ENCODE measurements at places on chromosomes 2 and 18.

- DNase-seq: no peak
These were observed 175.7 kb upstream of the ARL4C start for GRCh38 chr2:234672498-234673150.

GRCh38 chr2:54672590-54673456 lies 50.6 kb upstream of the EML6 start:
- no peak for DNase-seq

GRCh38 chr2:100875516-100876230 lies 55.7 kb downstream of the NPAS2 start:
- no peak for DNase-seq

DNA sequence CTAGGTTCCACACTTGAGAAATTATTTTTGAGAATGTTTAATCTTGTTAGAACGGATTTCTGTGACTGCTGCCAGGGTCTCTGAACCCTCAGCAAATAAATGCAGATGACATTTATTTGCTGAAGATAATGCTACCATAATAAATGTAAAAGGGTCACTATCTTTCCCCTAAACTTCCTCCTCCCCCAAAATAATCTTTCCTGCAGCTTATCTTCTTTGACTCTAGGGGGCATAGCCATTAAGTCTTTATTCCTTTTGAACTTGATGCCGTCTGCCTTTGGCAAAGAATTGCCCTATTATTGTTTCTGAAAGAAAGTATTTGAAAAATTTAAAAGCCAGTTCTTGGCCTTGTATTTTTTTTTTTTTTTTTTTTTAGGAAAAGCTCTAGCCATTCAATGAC lies 63.6 kb upstream of the ACSL3 start:
- DNase-seq: no peak

DNA sequence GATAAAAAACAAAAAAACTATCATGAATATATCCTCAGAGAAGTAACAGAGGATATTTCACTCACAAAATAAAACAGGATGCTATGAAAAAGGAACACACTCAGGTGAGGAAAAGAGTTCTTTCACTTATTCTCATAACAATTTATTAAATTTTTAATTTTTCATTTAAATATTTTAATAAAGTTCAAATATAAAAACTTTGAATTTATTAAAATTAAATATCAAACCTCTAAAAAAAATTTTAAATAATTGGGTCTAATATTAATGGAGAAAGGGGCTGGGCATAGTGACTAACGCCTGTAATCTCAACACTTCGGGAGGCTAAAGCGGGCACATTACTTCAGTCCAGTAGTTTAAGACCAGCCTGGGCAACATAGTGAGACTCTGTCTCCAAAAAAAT lies 10.1 kb downstream of the THADA start:
- no peak for DNase-seq

GRCh38 chr18:34661464-34662087 lies 48.5 kb upstream of the DTNA start:
- DNase-seq: no peak

GRCh38 chr18:10242936-10243680 lies 211.3 kb upstream of the APCDD1 start:
- no peak for DNase-seq

- no peak for DNase-seq
These were observed 297.4 kb upstream of the FBXO11 start for GRCh38 chr2:48203668-48204067.

DNA sequence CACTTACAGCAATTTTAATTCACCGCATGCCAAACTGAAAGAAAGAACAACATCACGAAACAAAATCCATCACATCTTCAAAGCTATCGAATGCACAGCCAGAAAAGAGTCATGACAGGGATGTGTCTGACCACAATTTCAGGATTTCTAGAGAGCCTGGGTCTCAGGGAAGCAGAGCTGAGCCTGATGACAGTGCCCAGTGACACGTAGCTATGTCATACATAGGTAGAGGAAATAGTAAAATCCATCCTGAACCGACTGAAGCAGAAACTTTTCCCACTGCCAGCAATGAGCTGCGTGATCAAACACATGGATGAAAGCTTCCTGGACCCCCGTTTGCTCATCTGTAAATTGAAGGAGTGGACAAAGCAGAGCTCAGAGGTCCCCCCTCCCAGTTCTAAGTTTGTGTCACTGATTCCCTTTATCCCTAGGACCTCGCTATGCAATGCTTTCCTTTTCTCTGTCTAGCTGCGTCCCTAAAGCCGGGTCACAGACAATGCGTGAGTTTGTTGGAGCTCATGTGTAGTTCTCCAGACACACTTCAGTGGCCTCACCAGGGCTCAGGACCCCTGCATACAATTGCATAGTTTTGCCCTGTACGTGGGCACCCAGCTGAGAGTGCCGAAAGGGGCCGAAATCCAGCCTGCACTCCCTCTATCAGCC lies 37.6 kb downstream of the CCBE1 start:
- no peak for DNase-seq

DNA sequence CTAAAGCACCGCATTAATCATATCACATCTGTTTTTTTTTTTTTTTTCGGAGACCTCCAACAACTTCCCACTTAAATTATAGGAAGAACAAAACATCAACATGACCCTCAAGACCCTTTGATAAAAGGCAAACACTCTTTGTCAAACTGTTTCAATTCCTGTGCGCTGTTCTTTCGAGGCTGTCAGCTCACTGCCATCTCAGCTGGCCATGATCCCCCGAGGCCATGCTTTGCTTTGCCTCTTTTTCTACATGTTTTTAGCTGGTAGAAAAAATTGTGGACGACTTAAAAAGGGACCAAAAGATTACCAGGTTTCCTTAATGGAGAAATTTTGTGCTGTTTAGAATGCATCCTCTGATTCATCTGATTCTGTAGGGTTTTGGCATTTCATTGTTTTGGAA lies 138.2 kb downstream of the DPP10 start:
- DNase-seq: no peak

- no peak for DNase-seq
These were observed 140.7 kb downstream of the ZNF516 start for GRCh38 chr18:76354348-76354747.

- DNase-seq: no peak
These were observed 124.2 kb upstream of the MEX3C start for GRCh38 chr18:51321696-51322095.

- DNase-seq: no peak
These were observed 8.7 kb upstream of the ADGRF3 start for GRCh38 chr2:26355038-26355995.

DNA sequence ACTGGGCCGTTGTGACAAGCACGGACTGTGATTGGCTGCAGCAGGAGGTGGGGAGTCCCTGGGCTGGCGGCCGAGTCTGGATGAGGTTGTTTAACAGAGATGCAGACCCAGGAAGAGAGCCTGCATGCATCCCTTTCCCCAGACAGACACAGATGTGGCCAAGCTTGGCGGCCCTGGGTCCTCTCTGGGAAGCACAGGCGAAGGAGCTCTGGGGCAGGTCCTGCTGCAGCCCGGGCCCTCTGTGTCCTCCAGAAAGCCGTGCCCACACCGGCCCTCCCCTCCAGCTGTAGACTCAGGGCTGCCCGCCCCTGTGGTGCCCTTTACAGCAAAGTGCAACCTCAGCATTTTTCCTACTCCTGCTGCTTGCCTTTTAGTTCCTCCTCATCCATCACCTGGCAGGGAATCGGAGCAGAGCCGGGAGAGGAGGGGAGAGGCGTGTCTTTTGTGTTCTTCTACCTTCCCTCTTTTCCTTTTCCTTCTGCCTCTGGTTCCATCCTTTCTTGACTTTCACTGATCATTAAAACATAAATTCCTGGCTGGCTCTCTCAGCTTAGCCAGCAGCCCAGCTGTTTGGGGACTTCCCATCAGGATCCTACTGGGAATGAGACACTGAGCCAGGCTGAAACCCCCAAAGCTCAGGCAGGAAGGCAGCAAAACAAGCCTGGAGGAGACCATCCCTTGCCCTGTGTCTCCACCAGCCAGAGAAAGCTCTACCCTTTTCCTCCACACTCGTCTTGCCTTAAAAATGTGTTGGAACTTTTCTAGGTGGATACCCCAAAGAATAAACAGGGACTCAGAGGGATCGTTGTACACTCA lies 75.0 kb downstream of the CTIF start:
- peak; percentile 64 for DNase-seq

- DNase-seq: no peak
These were observed 971.1 kb upstream of the ACVR2A start for GRCh38 chr2:146873646-146874259.

DNA sequence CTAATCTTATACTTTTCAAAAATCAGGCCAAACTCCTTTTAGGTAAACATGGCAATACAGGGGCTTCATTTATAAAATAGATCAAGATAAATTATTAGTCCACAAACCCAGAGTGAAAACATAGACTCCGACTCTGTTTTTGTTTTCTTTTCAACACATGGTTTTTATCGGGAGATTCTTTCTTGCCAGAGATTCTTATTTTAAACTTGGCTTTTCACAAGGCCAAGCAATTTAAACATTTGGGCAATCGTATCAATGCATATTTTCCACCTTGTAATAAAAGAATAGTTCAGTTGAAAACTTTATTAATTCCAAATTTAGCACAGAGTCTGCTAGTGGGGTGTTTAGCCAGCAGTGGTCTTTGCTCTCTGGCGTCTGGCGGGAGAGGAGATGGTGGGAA lies 71.9 kb downstream of the SOX11 start:
- DNase-seq: no peak

DNA sequence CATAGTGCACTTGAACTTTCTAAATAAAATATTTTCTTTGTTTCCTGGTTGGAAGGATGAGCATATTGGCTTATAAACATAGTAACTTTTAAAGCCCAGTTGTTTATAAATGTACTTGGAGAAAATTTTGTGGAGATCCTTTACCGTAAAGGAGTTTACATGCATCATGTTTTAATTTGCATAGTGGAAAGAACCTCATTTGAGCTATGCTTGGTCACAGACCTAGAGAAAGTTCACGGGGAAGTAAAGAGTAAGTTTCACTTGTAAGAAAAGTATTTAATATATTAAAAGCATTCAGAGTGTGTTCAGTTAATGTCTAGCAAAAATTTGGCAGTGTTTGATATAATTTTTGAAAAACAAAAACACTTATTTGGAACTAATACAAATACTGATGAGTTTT lies 45.3 kb downstream of the PIKFYVE start:
- DNase-seq: no peak

- no peak for DNase-seq
These were observed 160.3 kb upstream of the TCF4 start for GRCh38 chr18:55748227-55748738.

DNA sequence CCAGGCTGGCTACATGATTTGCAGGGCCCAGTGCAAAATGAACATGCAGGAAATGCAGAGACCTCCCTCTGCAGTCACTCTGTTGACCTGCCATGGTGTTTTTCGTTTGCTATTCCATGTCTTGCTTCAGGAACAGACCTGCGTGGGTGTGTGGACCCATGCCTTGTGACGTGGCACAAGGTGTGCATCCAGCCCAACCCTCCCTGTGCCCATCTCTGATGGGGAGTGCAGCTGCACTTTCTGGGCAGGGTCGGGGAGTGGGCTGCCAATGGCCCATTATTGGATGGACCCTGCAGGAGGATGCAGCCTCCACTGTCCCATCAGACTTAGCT lies 33.1 kb downstream of the NAPG start:
- DNase-seq: no peak

GRCh38 chr2:236262238-236262637 lies 2.0 kb downstream of the ASB18 start:
- no peak for DNase-seq

- DNase-seq: no peak
These were observed 4.5 kb downstream of the EMX1 start for GRCh38 chr2:72921853-72922252.

DNA sequence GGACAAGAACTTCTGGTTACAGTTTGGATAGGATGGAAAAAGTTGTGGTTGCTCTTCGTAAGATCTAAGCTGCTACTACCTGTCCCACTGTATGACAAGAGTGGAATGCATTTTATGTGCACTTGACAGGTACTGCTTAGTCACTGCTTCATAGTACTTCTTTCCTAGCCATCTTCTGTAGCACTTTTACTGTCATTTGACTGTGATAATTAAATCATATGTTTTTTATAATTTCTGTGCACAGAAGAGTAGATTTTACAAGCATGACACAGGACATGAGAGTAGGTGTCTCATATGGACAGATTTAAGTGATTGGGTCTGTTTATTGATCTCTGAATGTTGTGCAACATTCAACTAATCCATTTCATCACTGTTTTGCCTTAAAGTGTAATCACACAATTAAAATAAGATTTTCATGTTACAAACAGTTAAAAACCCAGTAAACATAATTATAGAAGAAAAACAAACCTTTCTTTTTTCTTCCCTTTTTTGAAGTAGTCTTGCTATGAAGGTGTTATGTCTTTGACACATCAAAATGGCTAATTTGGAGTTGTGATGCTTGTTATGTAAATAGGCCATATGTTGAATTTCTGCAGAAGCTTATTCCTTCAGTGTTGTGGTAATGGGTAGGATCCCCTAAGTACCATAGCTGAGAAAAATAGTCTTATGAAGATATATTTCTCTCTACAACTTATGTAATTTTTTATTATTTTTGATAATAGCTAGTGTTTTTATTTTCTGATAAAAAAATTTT lies 3.0 kb downstream of the SPATS2L start:
- DNase-seq: no peak

DNA sequence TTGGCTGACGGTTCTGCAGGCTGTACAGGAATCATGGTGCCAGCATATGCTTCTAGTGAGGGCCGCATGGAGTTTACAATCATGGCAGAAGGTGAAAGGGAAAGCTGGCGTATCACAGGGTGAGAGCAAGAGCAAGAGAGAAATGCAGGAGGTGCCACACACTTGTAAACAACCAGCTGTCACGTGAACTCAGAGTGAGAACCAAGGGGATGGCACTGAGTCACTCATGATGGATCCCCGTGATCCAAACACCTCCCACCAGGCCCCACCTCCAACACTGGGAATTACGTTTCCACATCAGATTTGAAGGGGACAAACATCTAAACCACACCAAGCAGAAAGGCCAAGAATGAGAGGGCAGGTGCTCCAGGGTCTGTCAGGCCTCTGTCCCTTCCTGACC lies 185.0 kb upstream of the PID1 start:
- DNase-seq: no peak

DNA sequence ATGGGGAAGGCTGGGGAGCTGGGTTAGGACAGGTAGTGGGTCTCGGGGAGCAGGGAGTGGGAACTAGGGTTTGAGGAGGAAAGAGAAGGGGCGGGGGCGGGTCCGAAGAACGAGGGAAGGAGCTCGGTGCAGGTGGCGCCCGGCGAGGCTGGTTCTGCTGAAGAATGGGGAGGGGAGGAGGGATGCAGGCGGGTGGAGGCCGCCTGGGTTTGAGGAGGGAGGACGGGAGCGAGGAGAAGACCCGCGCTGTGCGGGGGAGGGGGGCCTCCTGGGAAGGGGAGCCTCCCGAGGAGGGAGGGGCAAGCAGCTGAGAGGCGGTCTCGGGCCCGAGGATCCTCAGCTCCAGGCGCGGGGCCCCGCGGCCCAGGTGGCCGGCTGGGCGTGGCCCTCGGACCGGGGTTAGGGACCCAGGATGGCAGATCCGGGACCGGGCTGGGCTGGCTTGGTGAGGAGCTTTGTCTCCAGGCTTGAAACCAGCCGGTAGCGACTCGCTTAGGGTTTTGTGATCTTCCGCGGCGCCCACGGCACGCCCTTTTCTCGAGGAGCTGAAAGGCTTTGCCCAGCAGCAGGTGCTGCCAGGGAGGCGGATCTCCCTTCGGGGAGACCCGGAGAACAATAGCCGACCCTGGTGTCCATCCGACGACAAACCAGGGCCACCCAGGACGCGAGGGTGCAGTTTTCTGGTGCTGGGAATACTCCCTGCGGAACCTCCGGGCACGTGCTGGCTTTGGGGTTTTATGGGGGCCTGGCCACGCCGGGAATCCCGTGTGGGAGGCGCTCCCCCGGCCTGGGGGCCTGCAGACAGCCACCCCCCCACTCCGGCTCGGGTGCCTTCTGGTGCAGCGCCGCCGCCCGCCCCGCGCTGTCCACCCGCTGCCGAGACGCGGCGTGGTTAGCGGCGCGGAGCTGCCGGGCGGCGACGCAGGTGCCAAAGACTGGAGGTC lies 1.4 kb downstream of the DPYSL5 start:
- no peak for DNase-seq

GRCh38 chr2:42663828-42664227 lies 95.4 kb downstream of the MTA3 start:
- DNase-seq: no peak

All from caudate nucleus (tissue), 63 donors.